ENCODE measurements at places on chromosomes 12 and 14.

DNA sequence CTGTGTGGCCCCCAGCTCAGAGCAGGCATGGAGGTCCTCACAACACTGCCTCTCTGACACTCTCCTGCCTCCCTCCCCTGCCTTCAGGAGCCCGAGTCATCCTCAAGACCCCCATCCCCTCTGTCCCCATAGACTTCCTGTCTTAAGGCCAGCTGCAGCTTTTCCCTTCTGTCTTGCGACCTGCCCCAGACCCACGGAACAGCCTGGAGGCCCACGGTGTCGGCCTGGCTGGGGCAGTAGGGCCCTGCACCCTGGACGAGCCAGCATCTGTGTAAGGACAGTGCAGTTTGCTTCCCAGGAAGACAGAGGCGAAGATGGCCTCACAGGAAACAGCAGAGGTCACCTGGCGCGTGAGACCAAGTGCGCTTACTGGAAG is 9.7 kb downstream of the TEDC1 start:
- DNase-seq: no peak

- no peak for DNase-seq
These were observed 28.4 kb downstream of the STK38L start for GRCh38 chr12:27272373-27273028.

- no peak for DNase-seq
These were observed 86.6 kb upstream of the TRAF3 start for GRCh38 chr14:102690509-102691286.

DNA sequence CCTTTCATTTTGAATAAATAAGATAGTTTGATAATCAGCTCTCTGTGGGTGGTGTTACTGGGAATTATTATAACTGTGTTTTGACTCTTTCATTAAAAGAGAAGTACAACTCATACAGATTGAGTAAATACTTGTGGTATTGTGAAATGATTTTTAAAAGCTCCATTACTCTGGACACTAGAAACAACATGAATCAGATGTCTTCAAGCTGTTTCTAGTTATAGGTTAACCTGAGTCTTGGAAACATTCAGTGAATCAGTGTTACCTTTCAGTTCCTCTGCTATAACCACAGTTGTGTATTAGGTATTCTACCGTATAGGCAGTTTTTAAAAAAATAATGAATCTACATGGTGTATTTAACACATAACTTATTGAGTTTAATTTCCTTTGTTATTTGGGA is 128.4 kb upstream of the SSTR1 start:
- no peak for DNase-seq

- DNase-seq: peak; percentile 91
These were observed 9.2 kb downstream of the PHB2 start for GRCh38 chr12:6961278-6961694.

- DNase-seq: no peak
These were observed 87.3 kb downstream of the TTLL5 start for GRCh38 chr14:75748336-75748735.

DNA sequence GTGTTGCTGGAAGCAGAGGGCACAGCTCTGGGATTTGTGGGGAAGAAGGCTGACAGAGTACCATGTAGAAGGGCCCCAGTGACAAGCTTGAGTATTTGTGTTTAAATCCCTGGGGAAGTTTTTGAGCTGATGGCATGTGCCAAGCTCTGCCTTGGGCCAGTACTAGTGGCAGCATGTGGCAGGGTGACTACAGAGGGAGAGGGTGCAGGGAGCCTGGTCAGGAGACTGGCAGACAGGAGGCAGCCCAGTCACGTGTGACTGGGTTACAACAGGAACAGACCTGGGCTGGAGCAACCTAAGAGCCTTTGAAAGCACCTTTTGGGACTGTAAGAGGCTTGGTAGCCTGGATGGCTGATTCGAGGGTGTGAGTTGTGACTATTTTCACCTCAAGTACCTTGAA is 112.1 kb downstream of the TSPAN9 start:
- no peak for DNase-seq

- no peak for DNase-seq
These were observed 87.0 kb downstream of the TRMT5 start for GRCh38 chr14:60893911-60894310.

GRCh38 chr12:20125276-20125798 is 243.0 kb upstream of the PDE3A start:
- DNase-seq: no peak

DNA sequence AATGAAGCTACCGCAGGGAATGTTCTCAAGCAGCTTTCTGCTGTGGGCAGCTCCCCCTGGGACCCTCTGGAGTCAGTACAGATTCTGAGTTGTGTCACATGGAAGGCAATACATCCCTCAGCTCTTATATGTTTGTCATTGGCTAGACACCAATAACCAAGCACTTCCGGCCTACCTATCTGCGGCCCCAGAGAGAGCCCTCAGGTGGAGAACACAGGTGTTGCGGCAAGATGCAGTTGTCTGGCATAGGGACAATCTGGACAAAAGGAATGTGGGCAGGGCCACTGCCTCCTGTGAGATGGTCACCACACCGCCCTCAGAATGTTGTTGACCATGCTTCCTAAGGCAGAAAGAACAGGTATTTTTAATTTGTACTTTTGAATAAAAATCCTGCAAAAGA is 118.7 kb downstream of the BRMS1L start:
- no peak for DNase-seq

DNA sequence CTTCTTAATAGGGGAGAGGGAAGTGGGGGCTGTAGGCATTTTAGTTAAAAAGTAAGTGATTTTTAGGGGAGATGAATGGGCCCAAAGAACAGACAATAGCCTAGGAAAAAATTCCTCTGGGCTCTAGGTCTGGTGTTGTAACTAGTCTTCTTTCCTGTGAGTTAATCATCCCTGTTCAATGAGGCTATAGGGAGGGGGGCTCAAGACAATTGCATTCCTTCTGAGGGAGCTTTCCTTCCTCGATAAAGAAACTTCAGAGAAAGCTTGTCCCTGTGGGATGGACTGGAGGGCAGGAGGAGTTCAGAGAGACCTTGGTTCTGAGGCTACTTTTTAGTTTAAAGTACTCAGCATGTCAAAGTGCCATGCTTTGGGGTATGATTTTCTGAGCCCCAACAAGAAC is 127.2 kb downstream of the BBS10 start:
- DNase-seq: no peak

- no peak for DNase-seq
These were observed 81.6 kb upstream of the TMTC2 start for GRCh38 chr12:82605115-82605514.

- DNase-seq: no peak
These were observed 55.6 kb downstream of the TRMT5 start for GRCh38 chr14:60925286-60925685.

GRCh38 chr12:115941362-115941761 is 336.1 kb downstream of the MED13L start:
- no peak for DNase-seq

DNA sequence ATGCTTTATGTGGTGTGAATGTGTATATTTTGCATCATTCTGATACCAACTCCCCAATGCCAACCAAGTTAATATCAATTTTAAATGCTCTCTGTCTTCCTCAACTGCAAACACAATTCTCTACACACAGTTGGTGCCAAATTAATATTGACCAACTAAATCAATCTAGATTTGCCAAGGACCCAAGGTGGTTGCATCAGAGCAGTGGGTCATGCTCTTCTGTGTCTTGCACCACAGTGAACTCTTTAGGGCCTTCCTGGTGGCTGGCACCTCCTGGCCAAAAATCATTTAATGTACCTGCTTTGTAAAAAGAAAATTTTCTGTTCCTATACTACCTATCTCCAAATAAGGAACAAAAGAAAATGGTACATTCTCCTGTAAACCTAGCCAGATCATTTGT is 14.1 kb downstream of the COQ10A start:
- peak; percentile 23 for DNase-seq

DNA sequence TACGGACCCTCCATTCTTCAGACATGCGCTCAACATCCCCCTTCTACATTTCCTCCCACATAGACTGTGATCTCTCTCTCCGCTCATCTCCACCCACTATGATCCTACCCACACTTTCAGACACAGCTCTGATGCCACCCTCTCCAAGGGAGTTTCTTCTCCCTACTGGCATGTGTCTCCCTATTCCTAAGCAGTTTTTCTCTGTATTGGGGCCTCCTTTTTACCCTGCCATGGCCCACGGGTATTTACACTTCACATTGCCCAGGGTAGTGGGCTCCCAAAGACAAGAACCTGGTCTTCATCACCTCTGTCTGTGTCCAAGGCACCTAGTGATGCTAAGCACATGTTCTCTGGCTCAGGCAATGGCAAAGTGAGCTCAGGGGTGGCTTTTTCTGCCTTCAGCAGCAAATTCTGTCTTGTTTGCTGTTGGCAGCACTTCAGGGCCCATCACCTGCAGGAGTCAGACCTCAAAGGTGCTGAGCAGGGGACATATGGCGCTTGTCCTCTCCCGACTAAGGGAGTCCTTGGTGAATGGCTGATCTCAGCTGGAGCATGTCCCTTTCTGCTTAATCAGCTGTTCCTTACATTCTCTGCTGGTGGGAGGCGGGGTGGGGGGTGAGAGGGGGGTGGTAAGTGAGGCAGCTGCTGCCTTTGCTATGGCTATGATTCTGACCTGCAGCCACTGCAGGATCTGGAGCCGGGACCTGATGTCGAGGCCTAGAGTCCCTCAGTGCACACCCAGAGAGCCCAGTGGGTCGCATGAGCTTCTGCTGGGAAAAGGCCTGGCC is 256.8 kb downstream of the PCNX1 start:
- DNase-seq: no peak

DNA sequence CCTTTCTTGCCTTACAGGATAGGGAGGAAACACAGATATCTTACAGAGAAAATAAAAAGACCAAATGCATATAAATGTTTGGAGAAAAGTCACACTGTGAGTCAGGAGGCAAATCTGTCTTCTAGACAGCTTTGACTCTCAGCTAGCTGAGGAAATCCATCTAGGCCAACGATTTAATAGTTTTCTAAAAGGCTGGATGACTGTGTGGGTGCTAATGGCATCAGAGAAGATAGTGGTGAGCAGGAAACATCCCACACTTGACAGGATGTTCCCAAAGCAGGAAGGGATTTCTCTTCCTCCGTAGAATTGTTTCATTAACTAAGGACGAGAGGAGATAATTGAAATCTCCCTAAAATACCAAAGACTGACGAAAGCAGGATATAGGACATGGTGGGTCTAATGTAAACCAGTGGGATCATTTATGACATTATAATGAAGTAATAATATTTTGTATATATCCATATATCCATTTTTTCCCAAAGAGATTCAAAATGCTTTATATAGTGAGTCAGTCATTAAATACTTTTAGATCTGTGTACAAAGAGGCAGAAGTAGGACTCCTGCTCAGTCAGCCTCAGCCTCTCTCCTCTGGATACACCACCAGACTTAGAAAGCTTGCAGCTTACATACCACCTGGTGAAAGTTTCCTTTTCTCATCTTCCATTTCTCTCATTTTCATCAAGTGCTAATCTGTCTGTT is 44.3 kb upstream of the PSMA6 start:
- no peak for DNase-seq

GRCh38 chr14:46048127-46048526 is 603.5 kb downstream of the RPL10L start:
- DNase-seq: no peak

GRCh38 chr14:102717276-102717675 is 60.0 kb upstream of the TRAF3 start:
- DNase-seq: no peak

DNA sequence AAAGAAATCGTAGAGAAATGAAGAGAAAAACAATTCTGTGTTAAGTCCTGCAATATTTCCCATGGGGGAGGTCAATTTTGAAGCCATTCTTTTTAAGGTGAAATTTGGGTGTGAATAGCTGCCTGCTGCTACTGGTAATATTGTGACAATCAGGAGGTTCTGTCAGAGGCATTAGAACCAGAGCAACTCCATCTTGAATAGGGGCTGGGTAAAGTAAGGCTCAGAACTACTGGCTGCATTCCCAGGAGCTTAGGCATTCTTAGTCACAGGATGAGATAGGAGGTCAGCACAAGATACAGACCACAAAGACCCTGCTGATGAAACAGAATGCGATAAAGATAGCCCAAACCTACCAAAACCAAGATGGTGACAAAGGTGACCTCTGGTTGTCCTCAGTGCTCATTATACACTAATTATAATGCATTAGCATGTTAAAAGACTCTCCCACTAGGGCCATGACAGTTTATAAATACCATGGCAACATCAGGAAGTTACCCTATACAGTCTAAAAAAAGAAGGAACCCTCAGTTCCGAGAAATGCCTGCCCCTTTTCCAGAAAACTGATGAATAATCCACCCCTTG is 24.8 kb upstream of the MTHFD1 start:
- no peak for DNase-seq

- no peak for DNase-seq
These were observed 16.4 kb downstream of the FLRT2 start for GRCh38 chr14:85546390-85546789.

DNA sequence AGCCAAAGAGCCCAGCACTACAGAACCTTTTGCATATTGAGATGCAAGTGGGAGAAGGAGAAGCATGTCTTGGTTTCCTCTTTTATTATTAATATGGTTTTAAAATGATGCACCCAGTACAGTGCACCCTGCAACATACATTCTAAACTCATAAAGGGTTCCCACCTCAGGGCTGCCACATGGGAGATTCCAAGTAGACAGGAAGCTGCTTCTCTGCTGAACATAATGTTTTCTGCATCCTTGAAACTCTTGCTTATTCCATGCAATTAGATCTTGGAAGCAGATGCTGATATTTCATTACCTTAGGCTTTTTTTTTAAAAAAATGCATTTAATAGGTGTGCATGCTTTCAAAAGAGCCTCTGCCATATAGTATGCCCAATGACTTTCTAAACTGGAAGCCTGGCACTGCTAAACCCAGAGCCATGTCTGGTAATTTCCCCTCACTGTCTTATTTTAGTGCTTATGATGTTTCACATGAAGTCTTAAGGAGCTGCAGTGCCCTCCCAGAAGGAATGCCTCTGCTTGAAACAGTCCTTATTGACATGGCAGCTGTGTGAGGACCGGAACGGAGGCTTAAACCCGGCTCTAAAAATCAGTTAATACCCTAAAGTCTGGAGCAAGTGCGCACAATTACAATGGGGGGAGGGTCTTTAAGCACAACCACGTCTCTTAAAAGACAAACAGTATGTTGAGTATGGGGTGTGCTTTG is 2.0 kb upstream of the SIX1 start:
- no peak for DNase-seq

- no peak for DNase-seq
These were observed 55.2 kb downstream of the ERO1A start for GRCh38 chr14:52640137-52640536.

- peak; percentile 95 for DNase-seq
These were observed 2.9 kb upstream of the ZFP36L1 start for GRCh38 chr14:68795597-68796417.

DNA sequence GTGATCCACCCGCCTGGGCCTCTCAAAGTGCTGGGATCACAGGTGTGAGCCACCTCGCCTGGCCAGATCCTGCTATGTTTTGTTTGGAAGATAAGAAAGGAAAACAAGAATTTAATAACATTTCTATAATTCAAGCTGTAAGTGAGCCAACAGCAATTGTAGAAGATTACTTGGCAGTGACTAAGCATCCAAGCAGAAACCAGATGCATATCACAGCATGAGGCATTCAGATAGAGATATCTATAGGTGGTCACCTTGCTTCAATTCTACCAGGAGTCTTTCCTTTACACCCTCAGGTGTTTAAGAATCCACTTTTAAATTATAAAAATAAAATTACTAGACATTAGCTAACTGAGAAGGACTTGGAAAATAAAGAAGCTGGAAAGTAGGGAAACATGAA is 83.9 kb upstream of the ATF7IP start:
- DNase-seq: no peak

GRCh38 chr14:93234798-93235197 is 27.7 kb downstream of the UBR7 start:
- DNase-seq: no peak

GRCh38 chr14:28157887-28158791 is 608.4 kb upstream of the FOXG1 start:
- no peak for DNase-seq

Measured in posterior vena cava (tissue), 2 donors.